ENCODE measurements at places on chromosomes 5 and 9.

- DNase-seq: no peak
These were observed 115.5 kb downstream of the CARTPT start for GRCh38 chr5:71834601-71835000.

DNA sequence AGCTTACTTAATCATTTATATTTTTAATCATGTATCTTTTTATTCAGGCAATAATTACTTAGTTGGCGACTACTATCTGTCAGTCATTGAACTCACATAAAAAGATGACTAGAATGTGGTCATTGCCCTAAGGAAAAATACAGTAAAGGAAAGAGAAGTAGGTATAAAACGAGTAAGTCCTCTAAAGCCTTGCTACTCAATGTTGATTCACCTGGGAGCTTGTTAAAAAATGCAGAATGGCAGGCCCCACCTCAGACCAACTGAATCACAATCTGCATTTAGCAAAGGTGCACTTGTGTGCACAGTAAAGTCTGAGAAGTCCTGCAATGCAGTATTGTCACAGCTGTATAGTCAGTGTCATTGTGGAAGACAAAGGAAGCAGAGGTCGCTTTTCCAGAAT, 592.4 kb downstream of the CSNK1G3 start:
- no peak for DNase-seq

DNA sequence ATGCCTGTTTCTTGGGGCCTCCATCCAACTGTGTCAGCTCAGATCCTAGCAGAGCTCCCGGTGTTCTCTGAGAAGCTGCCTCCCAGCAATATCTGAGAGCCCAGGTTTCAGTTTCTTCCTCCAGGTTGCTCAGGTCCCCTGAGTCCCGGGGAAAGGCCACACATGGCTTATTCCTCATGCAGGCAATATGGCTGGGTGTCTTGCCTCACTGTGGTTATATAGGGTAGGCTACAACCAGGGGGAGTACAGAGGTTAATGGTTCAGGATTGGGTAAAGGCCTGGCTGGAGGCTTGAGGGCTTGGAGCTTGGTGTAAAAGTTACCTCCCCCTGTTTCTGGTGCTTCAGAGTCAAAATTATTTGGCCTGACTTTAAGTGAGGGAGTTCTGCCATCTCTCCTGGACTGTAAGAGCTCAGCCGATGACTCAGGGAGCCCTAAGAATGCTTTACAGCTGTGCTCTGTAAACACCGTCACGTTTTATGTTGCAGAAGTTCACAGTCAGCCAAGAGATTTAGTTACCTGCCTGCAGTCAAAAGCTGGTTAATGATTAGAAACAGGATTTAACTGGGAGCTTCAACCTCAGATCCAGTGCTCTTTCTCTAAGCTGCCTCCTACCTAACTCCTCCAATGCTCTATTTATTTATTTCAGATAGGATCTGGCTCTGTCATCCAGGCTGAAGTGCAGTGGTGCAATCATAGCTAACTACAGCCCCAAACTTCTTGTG, 24.3 kb upstream of the UBAP2 start:
- no peak for DNase-seq

GRCh38 chr9:108069991-108070390, 580.4 kb upstream of the KLF4 start:
- DNase-seq: no peak

DNA sequence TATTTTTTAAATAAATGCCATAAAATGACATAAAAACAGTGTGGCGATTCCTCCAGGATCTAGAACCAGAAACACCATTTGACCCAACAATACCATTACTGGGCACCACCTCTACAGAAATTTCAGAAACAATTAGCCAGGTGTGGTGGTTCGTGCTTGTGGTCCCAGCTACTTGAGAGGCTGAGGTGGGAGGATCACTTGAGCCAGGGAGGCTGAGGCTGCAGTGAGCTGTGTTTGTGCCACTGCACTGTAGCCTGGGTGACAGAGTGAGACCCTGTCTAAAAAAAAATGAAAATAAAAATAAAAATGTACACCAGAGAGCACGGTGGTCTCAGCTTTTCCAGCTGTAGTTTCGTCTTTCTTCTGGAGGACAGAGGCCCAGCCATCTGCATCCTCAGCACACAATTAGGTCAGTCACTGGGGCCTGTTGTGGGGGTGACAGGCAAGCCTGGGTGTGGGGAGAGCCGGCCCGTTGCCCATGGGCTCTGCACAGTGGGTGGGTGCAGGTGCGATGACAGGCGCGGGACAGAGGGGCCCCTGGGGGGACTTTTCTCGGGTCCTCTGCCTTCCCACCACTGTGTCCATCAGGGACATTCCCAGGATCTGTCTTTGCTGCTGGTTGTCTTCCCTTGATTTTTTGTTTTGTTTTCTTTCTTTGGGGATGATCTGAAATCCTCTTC, 9.8 kb downstream of the COL5A1 start:
- no peak for DNase-seq

- no peak for DNase-seq
These were observed 34.6 kb upstream of the COL15A1 start for GRCh38 chr9:98908897-98909634.

DNA sequence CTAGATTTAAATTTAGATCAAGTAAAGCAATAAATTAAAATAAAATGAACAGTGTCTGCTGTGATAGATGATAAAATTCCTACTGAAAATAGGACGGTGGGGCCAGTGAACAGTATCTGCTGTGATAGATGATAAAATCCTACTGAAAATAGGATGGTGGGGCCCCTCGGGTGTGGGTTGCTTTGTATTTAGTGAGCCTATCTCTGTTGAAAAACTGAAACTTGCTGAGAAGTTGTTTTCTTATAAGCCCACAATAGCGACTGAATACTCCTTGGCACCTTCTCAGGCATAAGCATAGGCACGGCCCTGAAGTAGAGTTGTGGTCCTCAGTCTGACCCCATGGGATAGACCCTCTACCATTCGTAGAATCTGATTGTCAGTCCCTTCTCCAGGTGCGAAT, 5.7 kb downstream of the SDHA start:
- no peak for DNase-seq

- DNase-seq: peak; percentile 76
These were observed 63.7 kb upstream of the CACNA1B start for GRCh38 chr9:137813651-137814415.

- no peak for DNase-seq
These were observed 9.1 kb downstream of the NEK6 start for GRCh38 chr9:124266826-124267201.

GRCh38 chr9:90547896-90548295, 94.7 kb downstream of the DIRAS2 start:
- no peak for DNase-seq

DNA sequence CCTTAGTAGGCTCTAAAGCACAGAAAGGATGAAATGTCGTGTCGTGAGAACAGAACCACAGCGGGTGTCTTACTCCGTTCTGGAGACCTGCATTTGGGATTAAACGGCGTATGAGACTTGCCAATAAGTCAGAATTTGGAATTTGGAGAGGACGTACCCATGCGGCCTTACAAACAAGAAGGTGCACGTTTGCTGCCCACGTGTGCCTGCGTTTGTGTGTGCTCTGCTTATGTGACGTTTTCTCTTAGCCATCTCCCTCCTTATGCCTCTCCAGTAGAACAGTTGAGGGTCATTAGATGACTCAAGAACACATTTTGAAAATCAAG, 171.6 kb upstream of the OTULINL start:
- DNase-seq: no peak
